ENCODE measurements at places on chromosomes 12 and 14. TPM values are rescaled to one million over a fixed set of nuclear protein-coding genes. Genes with fewer than 3 reads are reported as not detected.

FSCB gene
- 0.12 TPM for total RNA-seq

DIO2 gene
- 0.62 TPM for total RNA-seq

DNA sequence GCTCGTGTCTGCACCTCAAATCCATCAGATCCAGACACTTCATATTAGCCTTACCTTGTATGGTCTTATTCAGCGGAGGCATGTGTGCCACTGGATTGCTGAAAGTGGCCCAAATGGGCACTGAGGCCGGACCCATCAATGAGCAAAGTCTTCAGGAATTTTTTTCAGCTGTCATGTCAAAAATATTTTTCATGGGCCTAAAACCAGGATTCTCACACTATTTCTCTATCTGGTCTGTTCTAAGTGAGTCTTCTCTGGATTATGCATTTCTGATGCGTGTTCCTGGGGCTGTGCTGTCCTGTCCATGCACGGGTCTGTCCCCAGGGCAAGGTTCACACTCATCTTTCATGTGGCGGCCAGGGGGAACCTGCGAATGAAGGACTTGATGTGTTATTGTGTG lies 94.6 kb downstream of the KCNA5 start:
- no peaks in the 10 kb centered on the region for H3K36me3 ChIP-seq
- no peaks in the 10 kb centered on the region for H3K4me1 ChIP-seq
- H3K4me3 ChIP-seq, result no peak overlapping the region
- no peak for DNase-seq
- H3K27me3 ChIP-seq, result no peaks in the 10 kb centered on the region

- peaks cover 30% of the 10 kb centered on the region for H3K4me1 ChIP-seq
These were observed 197.2 kb downstream of the CHST11 start for GRCh38 chr12:104653730-104654664.

DNA sequence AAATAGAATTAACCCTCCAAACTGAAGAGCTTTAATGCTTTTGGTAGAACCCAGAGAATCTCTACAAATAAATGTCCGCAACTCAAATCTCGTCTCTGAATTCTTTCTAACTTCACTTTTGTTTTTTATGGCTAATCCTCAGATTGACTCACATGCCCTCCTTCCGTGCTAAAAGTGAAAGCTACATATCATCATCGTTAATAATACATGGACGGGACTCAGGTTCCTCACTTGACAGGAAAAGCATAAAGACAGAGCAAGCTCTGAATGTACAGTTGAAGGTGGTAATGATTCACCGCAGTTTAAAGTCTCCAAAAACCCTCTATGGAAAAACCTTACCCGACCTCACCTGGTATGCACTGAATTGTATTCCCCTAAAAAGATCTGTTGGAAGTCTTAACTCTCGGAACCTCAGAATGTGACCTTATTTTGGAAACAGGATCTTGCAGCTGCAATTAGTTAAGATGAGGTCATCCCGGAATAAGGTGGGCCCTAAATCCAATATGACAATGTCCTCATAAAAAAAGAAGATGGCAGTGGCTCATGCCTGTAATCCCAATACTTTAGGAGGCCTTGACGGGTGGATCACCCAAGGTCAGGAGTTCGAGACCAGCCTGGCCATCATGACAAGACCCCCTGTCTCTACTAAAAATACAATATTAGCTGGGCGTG lies 147.4 kb upstream of the FOXN3 start:
- no peaks in the 10 kb centered on the region for H3K36me3 ChIP-seq
- no peaks in the 10 kb centered on the region for H3K27me3 ChIP-seq
- no peak for DNase-seq
- H3K4me3 ChIP-seq, result no peak overlapping the region

DNA sequence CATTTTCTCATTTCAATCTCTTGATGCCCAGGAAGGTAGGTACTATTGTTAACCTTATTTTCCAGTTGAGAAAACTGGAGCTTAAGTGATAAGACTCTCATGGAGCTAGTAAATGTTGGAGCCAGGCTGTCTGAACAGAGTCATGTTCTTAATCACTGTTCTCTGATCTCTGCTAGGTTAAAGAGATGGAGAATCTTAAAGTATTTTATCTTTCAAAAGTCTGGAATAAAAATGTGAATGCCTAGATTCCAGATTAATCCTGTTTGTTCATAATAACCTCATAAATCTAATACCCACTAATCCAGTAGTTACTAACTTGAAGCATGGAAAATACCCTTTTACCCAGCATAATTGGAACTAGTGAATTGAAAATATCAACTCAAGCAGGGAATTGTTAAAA lies 341.0 kb upstream of the RGS6 start:
- no peaks in the 10 kb centered on the region for H3K36me3 ChIP-seq
- no peak overlapping the region for H3K4me3 ChIP-seq
- no peak for DNase-seq
- no peak overlapping the region for H3K27ac ChIP-seq
- no peaks in the 10 kb centered on the region for H3K27me3 ChIP-seq

- DNase-seq, result peak; percentile 41
- H3K27me3 ChIP-seq, result peaks cover 31% of the 10 kb centered on the region
- peak overlapping the region; percentile 20 for H3K4me3 ChIP-seq
- no peaks in the 10 kb centered on the region for H3K4me1 ChIP-seq
These were observed 53.8 kb upstream of the CCDC175 start for GRCh38 chr14:59630288-59630963.

DNA sequence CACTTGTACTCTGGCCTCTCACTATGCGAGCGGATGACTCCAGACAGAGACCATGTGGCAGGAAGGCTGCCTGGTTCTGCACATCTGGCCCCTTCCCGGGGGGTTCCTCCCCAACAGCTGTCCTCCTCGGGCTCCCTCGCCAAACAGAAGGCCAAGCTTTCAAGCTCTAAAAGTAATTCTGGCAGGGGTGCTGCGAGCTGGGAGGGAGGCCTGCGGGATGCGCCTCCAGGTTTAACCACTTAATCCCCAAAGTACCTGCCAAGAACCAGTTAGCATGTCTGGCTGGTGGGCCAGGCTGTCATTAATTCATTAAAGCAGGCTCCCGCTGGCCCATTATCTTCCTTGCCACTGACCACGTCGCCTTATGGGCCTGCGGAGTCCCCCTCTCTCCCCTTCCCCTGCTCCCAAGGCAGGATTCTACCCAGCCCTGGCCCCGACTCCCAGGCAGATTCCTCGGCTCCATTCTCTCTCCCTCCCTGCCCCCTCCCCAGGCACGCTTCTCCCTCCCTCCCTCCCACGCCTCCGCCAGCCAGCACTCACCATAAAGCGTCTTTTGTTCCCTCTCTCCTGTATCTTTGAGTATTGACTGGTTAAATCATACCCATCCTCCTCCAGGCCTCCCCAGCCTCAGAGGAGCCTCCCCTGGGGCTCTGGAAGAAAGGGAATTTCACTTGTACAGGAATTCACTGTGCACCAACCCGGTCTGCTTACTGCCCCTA lies 4.9 kb downstream of the HRK start:
- H3K36me3 ChIP-seq, result no peaks in the 10 kb centered on the region
- H3K27me3 ChIP-seq, result peaks cover 82% of the 10 kb centered on the region
- H3K27ac ChIP-seq, result no peak overlapping the region
- no peak for DNase-seq
- H3K4me3 ChIP-seq, result no peak overlapping the region

All from lower lobe of right lung (tissue), 2 donors.